Mesendoderm (in vitro differentiated cells): ENCODE measurements at places on chromosomes 12 and 14.

DNA sequence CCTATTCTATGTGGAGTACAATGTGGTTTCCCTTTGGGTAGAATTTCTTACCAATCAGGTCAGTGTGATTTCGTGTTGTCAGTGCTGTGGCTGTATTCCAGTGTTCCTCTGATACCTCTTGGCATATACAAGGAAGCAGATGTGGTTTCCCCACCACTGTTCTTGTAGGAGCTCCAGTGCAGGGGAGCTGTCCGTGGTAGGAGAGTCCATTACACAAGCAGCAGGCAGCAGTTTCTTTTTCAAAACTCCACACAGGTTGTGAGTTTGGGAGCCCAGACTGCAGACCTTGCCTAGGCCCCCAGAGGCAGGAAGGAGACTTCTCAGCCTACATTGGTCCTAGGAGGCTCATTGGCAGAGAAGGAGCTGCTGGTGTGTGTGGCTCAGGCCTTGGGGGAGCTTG is 452.8 kb downstream of the AACS start:
- DNase-seq = peak; percentile 86

GRCh38 chr14:100605706-100606686 is 18.8 kb upstream of the BEGAIN start:
- no peak for DNase-seq

DNA sequence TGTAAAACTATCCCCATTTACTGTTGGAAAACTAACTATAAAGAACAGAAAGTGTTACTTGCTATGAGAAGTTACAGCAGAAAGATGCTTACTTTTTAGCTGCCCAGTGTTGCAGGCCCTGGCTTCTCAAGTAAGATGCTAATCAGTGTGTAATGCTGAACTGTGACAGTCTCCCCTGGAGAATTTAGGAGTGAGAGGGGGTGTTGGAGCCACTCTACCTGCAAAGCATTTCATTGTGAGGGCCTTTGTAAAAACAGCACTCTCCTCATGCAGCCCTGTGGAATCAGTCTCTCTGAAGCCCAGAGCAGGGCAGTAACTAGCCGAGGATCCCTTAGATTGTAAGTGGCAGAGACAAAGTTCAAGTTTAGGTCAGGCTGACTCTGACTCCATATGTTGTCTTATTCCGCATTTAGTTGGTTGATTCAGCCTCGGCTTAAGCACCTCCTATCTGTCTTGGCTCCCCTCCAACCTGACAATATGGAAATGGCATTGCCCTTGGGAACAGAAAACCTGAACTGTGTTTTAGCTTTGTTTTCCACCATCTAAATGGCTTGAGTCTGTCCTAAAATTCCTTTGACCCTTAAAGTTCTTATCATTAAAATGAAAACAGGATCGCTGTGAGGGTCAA is 141.3 kb downstream of the PRKCH start:
- no peak for DNase-seq

- no peak for DNase-seq
Measured at GRCh38 chr12:119911182-119911581, 34.1 kb upstream of the CIT start.

DNA sequence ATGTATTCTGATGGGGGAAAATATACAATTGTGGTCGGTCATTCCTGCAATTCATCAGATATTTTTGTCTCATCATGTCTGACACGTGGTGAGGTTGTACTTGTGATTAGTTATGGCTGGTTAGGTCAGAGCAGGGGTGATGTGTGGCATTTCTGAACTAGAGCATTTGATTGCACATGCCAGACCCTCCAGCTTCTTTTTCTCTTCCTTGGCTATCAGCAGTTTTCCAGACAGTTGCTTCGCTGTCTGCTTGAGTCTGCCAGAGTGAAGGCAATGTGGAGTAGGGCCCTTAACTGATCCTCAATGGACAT is 25.9 kb downstream of the TMEM117 start:
- no peak for DNase-seq

DNA sequence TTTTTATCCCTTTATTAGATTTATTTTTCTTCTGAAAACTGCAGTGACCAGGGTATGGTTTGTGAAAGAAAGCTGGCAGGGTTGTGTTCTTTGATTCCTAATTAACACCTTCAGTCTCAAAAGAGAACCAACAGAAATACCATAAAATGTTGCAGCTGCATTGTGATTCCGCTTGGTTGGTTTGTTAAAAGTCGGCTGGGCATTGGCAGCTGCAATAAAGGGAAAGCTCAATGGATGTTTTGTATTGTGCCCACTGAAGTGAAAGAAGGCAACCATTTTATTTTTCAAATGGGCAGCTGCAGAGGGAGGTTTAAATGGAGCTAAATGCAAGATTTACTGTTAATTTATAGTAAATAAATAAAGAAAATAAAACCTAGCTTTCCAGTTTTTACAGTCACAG is 16.7 kb downstream of the LGR5 start:
- DNase-seq = no peak

GRCh38 chr14:29475641-29476040 is 452.0 kb downstream of the PRKD1 start:
- no peak for DNase-seq

GRCh38 chr14:102505000-102505619 is 4.5 kb downstream of the ANKRD9 start:
- DNase-seq = no peak

DNA sequence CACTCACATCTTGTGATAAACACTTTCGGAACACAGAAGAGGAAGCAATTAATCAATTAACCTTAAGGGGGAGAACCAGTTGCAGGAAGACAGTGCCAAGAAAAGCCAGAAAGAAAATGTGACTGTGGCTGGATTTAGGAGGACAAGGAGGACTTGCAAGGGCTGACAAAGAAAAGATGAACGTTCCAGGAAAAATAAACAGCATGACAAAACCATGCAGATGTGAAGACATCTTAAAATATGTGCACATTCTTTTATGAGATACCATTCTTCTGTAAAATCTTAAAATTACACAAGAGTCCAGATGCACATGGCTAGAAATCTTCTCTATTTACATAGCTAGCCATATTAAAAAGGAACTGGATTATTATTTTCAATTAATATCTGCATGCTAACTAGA is 33.4 kb downstream of the KITLG start:
- DNase-seq = no peak

- no peak for DNase-seq
Measured at GRCh38 chr14:90608929-90609341, 207.3 kb downstream of the TTC7B start.

- DNase-seq = no peak
Measured at GRCh38 chr12:58871556-58871955, 48.7 kb downstream of the LRIG3 start.

GRCh38 chr14:38339696-38340095 is 83.8 kb upstream of the CLEC14A start:
- DNase-seq = no peak

GRCh38 chr12:113128802-113129663 is 6.5 kb downstream of the RASAL1 start:
- DNase-seq = no peak

- DNase-seq = no peak
Measured at GRCh38 chr12:46388427-46389021, 16.0 kb upstream of the SLC38A2 start.

DNA sequence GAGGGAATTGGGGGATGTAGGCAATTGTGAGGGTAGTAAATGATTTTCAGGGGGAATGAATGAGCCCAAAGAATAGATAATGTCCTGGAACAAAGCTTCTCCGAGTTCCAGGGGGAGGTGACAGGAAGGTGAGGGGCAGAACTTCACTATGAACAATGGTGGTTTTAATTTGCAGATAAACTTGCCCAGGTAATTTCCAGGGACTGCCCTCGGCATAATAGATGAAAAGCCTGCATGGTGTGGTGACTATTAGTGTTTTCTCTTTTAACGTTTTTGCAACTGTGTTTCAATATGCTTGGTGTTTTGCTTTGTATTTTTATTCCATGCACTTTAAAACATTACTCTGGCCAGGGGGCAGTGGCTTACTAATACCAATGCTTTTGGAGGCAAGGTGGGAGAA is 325.2 kb upstream of the RGS6 start:
- peak; percentile 22 for DNase-seq
